Coronary artery (tissue), 2 donors: ENCODE measurements at places on chromosomes 6 and 20.

DNA sequence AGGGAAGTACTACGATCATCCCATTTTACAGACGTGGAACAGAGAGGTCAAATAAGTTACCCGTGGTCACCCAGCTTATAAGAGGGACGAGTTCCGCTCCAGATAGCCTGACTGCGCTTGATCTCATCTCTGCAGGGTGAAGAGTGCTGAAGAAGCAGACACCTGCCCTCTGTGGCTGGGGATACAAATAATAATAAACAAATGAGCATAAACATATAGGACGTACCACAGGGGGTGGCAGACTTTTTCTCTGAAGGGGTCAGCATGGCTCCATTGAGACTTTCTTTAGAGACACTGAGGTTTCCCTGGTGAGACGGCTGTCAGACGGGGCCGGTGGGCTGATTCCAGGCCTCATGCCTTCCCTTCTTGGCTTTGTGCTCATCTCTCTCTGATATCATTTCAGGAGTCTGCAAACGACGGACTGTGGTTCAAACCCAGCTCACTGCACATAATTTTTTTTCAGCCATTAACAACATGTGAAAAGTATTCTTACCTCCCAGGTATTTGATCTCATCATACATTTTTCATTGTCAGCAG, 47.1 kb downstream of the IRF4 start:
- no peak for DNase-seq

- DNase-seq: no peak
Measured at GRCh38 chr6:44926556-44926955, 401.6 kb upstream of the RUNX2 start.

GRCh38 chr6:38997128-38997761, 51.3 kb upstream of the GLP1R start:
- no peak for DNase-seq

- DNase-seq: no peak
Measured at GRCh38 chr6:37480951-37481534, 18.6 kb downstream of the CCDC167 start.

GRCh38 chr6:126427713-126428112, 87.8 kb downstream of the CENPW start:
- no peak for DNase-seq

DNA sequence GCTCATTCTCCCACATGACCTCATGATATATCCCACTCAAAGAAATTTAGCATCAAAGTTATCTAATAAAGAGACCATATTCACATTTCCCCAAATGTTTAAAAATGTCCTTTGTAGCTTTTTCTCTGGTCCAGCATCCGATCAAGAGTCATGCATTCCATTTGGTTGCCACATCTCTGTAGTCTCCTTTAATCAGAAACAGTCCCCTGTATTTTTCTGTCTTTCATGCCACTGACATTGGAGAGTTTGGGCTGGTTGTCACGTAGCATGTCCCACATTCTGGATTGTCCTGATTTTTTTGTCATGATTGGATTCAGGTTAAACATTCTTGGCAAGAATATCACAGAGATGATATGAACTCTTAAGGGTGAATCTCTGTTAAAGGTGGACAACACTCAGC, 55.7 kb downstream of the SNX5 start:
- no peak for DNase-seq
